ENCODE measurements at places on chromosomes 4 and X. TPM values are rescaled to one million over a fixed set of nuclear protein-coding genes. Genes with fewer than 3 reads are reported as not detected.

GRCh38 chr4:3267576-3268394, 18.8 kb downstream of the MSANTD1 start:
- H3K27me3 ChIP-seq = no peaks in the 10 kb centered on the region
- H3K4me1 ChIP-seq = peaks cover 15% of the 10 kb centered on the region
- DNase-seq = no peak
- no peaks in the 10 kb centered on the region for H3K36me3 ChIP-seq
- no peak overlapping the region for H3K4me3 ChIP-seq

DNA sequence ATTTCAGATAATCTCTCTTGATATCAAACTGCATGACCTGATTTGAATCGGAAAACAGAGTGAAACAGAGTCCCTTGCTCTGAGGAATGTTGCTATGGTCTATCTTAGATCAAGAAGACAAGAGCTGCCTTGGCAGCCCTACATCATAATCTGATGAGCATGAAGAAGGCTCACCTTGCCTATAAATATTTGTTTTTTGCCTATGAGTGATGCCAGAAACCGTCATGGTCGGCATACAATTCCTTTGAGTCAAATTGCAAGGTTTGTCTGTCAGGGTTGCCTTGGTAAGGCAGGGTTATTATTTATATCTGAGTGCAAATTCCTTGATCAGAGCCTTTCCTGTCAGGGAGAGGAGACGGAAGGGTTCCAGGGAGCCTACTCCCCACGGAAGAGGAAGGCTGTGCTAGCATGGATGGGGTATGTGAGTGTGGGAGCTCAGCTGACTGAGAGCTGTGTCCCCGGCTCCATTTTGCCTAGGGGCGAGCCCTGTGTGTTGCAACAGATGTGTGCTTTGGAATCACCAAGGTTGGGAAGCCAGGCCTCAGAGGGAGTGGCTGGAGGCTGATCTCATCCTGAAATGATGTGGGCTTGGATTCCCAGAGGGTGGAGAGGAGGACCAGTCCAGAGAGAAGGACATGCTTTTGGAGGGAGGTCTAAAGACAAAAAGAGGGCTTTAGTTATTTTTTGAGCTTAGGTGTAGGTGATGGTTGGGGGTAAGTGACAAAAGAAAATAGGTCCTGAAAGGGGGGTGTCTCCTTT, 43.6 kb downstream of the RTL9 start:
- no peak overlapping the region for H3K4me3 ChIP-seq
- no peaks in the 10 kb centered on the region for H3K36me3 ChIP-seq
- H3K4me1 ChIP-seq = no peaks in the 10 kb centered on the region
- DNase-seq = no peak
- no peak overlapping the region for H3K27ac ChIP-seq
- no peaks in the 10 kb centered on the region for H3K27me3 ChIP-seq

GRCh38 chr4:55635282-55635681, 816 bp downstream of the NMU start:
- H3K36me3 ChIP-seq = no peaks in the 10 kb centered on the region
- no peak overlapping the region for H3K27ac ChIP-seq
- H3K27me3 ChIP-seq = peaks cover 37% of the 10 kb centered on the region

DNA sequence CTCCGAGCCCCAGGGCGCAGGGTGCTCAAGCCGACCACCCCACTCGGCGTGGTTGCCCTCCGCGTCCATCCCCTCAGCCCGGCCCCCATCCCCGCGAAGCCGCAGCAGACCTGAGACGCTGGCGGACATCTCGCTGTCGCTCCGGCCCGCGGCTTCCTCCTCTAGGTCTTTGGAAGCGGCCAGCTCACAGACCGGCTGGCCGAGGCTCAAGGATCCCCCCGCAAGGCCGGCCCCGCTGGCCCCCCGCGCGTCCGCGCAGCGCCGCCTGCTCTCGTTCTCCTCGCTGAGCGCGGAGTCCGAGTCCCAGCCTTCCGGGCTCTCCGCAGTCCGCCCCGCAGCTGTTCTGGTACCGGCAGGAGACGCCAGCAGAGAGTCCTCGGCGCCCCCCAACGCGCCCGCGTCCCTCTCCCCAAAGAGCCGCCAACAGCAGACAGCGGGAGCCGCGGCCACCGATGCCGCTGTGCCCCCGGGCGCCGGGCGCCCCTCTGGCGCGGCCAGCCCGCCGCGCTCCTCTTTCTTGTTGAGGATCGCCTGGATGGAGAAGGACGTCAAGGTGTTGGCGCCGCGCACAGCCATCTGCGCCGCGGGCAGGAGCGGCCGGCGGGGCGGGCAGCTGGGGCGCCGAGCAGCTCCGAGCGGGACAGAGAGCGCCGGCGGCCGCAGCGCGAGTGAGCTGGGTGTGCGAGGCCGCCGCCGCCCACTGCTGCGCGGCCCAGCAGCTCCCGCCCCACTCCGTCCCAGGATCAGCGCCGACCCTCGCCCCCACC, at the start of gene NKX3-2:
NKX3-2 (minus strand) TSS at position 670 of the 767 bp plus-strand sequence; CDS start at position 576, 94 bp downstream.
- H3K36me3 ChIP-seq = no peaks in the 10 kb centered on the region
- peaks cover 95% of the 10 kb centered on the region for H3K27me3 ChIP-seq
- no peak within 1 kb of the TSS for H3K27ac ChIP-seq
- H3K4me1 ChIP-seq = peaks cover 6% of the 10 kb centered on the region
- DNase-seq = peak; percentile 34

- H3K4me3 ChIP-seq = no peak overlapping the region
- peak; percentile 45 for DNase-seq
- peaks cover 41% of the 10 kb centered on the region for H3K4me1 ChIP-seq
- no peaks in the 10 kb centered on the region for H3K27me3 ChIP-seq
Observed at GRCh38 chr4:87120411-87121162, 99.8 kb downstream of the KLHL8 start.

- H3K27ac ChIP-seq = peak overlapping the region; percentile 98
- no peak overlapping the region for H3K4me3 ChIP-seq
- no peaks in the 10 kb centered on the region for H3K36me3 ChIP-seq
- H3K4me1 ChIP-seq = peaks cover 16% of the 10 kb centered on the region
- H3K27me3 ChIP-seq = no peaks in the 10 kb centered on the region
Observed at GRCh38 chr4:16129336-16129735, 45.5 kb upstream of the PROM1 start.

GRCh38 chrX:24259544-24260240, 54.2 kb downstream of the SUPT20HL2 start:
- H3K4me1 ChIP-seq = no peaks in the 10 kb centered on the region
- no peaks in the 10 kb centered on the region for H3K36me3 ChIP-seq
- no peak overlapping the region for H3K27ac ChIP-seq
- no peaks in the 10 kb centered on the region for H3K27me3 ChIP-seq
- peak; percentile 81 for DNase-seq

GRCh38 chrX:53280331-53281320, 758 bp downstream of the IQSEC2 start:
- peaks cover 7% of the 10 kb centered on the region for H3K4me1 ChIP-seq
- peak overlapping the region; percentile 73 for H3K27ac ChIP-seq

DNA sequence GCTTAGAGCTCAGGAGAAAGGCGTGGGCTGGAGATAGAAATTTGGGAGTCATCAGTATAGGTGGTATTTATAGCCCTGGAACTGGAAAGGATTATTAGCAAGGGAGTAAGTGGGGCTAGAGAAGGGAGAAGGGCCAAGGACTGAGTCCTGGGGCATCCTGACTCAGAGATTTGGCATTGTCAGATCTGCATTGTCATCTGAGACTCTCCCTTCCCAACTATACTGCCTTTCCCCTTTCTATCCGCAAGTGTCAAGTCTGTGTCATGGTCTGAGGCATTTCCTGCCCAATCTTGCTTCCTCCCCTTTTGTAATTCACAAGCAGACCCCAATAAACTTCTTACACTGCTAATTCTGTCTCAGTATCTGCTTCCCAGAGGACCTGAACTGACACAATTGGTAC, 24.4 kb upstream of the SLC25A43 start:
- no peak overlapping the region for H3K27ac ChIP-seq
- no peaks in the 10 kb centered on the region for H3K36me3 ChIP-seq
- no peaks in the 10 kb centered on the region for H3K4me1 ChIP-seq
- no peak overlapping the region for H3K4me3 ChIP-seq
- H3K27me3 ChIP-seq = no peaks in the 10 kb centered on the region

DNA sequence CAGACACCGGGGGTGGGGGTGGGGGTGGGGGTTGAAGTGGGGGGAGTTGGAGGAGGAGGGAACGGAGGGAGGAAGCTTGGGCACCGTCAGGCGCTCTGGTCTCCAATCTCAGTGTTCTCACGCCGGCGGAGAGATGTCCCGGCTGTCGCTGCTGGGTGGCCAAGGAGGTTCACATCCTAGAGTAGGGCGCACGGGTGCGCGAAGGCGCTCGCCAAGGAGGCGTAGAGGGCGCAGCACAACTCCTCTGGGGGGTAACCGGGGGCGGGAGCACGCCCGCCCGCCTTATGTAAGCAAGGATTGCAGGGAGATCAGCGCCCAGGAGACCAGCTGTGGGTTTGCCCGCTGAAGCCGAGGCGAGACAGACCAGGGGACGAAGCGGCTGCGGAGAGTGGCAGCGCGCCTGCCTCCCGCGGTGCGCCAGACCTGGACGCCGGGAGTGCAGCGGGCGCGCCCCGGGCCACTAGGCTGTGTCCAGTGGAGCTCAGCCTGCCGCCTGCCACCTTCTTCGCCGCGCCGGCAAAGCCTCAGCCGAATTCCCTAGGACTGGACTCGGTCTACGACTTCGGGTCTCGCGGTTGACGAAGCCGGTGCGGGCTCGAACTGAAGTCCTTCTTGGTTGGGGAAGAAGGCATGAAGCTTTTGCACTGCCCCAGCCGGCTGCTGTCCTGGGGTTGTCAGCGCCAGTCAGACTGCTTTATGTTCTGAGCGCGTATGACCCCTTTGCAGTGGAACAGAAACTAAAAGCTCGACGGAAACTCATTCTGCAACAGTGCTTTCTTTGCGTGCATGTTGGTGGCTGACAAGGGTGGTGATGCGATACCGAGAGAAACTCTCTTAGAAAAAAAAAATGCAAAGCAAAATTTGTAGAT, 707 bp upstream of the UNC5C start:
- peak overlapping the region; percentile 79 for H3K4me3 ChIP-seq
- DNase-seq = peak; percentile 70
- H3K27me3 ChIP-seq = no peaks in the 10 kb centered on the region
- H3K4me1 ChIP-seq = peaks cover 26% of the 10 kb centered on the region

DNA sequence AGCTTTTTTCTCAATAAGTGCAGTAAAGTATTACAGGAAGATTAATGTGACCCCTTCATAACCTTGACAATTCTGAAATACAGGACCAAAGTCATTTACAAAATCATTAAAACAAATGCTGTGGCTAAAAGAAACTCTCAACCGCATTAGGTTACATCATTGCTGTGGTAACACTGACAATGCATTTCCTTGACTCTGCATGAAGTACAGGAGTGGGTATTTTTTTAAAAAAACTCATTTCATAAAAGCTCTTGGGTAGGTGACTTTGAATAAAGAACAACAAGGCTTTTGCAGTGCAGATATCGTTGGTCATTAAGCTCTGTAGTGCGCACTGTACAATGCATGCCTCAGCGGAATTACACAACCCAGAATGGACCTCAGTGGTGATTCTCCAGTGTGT, 23.4 kb upstream of the XK start:
- DNase-seq = no peak
- H3K4me1 ChIP-seq = peaks cover 6% of the 10 kb centered on the region
- no peak overlapping the region for H3K27ac ChIP-seq
- no peaks in the 10 kb centered on the region for H3K36me3 ChIP-seq

DNA sequence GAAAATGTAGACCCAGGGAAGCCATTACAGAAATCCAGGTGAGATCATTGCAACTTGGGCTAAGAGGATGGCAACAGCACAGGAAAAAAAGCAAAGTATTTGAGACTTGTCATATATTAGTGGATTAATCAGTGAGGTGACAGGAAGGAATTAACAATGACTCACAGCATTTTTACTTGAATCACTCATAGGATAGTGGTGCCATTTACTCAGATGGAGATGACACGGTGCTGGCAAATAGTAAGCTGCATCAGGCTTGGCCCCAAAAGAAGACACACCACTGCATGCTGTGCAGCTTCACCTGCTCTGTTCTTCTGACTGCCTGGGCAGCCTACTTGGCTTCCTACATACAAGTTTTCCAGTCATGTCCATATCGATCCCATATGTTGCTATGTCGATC, 144.8 kb downstream of the FRYL start:
- H3K36me3 ChIP-seq = no peaks in the 10 kb centered on the region
- no peaks in the 10 kb centered on the region for H3K4me1 ChIP-seq
- no peak overlapping the region for H3K4me3 ChIP-seq
- no peak overlapping the region for H3K27ac ChIP-seq

DNA sequence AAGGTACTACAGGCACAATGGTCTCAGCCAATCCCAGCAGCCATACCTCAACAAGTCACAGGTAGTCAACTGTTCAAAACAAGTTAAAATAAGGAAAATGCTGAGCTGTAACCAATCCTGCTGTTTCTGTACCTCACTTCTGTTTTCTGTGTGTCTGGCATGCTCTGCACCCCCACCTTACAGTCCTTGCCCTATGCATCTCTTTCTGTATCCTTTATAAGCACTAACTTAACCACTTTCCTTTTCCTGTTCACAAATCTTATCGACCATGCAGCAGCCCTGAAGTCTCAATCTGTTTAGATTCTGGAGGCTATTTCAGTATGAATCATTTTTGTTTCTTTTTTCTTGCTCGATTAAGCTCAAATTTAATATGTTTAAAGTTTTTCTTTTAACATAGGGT, 12.5 kb upstream of the FAM13A start:
- H3K27ac ChIP-seq = no peak overlapping the region
- no peaks in the 10 kb centered on the region for H3K36me3 ChIP-seq
- H3K4me3 ChIP-seq = no peak overlapping the region
- no peaks in the 10 kb centered on the region for H3K4me1 ChIP-seq
- no peaks in the 10 kb centered on the region for H3K27me3 ChIP-seq
- no peak for DNase-seq

DNA sequence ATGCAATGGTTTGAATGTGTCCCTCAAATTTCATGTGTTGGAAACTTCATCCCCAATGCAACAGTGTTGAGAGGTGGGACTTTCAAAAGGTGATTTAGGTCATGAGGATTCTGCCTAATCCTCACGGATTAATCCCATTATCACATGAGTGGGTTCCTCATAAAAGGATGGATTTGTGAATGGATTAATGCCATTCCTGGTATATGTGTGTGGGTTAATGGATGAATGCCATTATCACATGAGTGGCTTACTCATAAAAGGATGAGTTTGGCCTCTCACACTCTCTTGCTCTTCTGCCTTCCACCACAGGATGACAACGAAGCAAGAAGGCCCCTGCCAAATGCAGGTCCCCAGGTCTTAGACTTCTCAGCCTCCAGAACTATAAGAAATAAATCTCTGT, 30.5 kb upstream of the NEUROG2 start:
- no peak overlapping the region for H3K27ac ChIP-seq
- no peaks in the 10 kb centered on the region for H3K4me1 ChIP-seq
- no peaks in the 10 kb centered on the region for H3K36me3 ChIP-seq
- H3K4me3 ChIP-seq = no peak overlapping the region
- no peak for DNase-seq

Gene LINC00632
- total RNA-seq = 9.4 TPM

Gene ZMYM3
- total RNA-seq = 77.8 TPM

Gene TIGD4
- 1.5 TPM for total RNA-seq

Gene TENT5D
- total RNA-seq = not detected

Gene NKX6-1
- not detected for total RNA-seq

Gene OTUD6A
- total RNA-seq = not detected

Gene GPAT3
- total RNA-seq = 5.1 TPM

Gene STAG2
- total RNA-seq = 43.8 TPM

Gene PLP1
- 0.07 TPM for total RNA-seq

Gene SPANXD
- not detected for total RNA-seq

Gene CXCL1
- not detected for total RNA-seq

Gene RADX
- total RNA-seq = 4.5 TPM

Gene AKAP4
- total RNA-seq = not detected

All from cardiac muscle cell (in vitro differentiated cells and primary cell).